ENCODE measurements at places on chromosomes 6 and 20.

DNA sequence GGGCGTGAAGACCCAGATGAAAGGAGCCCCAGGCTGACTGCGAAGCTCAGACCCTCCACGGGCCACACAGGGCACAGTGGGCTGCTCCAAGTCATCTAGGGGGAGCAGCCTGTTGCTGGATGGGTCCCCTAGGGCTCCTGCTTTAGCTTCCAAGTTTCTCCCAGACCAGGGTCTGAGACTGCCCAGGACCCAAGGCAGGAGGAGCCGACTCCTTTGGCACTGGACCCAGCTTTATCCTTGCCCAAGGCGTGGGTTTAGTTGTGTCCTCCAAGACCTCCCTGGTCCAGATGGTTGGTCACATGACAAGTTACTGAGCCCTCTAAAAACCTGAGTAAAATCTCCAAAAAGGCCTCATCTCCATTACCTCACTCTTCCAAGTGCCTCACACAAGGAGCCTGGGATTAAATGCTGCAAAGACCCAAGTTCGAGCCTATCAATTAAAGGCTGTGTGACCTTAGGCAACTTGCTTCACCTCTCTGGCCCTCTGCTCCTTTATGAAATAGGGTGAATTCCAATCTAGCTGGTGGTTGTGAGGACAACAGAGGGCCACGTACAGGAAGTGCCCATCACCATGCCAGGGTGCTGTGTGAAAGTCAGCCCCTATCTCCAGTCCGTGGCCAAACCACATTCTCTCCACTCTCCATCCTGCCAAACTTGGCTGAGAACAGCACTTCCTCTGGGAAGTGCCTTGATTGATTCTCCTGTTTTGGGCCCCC lies 2.5 kb downstream of the NECAB3 start:
- DNase-seq: no peak

DNA sequence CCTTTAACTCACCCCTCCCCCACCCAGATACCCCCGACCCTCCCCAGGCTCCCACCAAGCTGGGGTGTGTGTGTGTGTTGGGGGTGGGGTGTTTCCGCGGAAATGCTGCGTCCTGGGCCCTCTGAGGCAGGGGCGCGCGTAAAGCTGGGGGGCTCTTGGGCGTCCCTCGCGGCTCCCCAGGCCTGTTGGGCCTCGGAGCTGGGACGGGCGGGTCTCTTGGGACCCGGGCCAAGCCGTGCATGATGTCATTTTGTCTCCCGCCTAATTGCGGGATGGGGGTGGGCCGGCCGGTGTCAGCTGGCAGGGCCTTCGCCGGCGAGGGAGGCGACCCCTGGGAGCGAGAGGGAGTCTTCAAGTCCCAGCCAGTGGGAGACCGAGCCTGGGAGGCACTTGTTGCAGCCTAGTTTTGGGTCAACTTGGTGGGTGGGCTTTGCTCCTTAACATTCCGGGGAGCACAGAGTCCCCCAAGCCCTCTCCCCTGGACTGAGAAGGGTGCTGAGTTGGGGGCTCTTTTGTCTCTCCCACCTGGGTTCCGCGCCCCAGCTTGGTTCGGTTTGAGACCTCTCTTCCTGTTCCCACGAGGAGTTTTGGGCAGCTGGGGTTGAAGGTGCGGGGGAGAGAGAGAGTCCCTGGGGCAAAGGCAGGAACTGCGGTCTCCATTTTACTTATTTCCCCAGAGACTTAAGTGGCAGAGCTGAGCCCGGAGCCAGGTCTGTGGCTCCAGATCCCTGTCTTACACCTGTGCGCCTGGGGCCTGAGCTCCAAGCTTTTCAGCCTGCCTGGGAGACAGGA lies 623 bp downstream of the MYBL2 start:
- DNase-seq: peak; percentile 61

DNA sequence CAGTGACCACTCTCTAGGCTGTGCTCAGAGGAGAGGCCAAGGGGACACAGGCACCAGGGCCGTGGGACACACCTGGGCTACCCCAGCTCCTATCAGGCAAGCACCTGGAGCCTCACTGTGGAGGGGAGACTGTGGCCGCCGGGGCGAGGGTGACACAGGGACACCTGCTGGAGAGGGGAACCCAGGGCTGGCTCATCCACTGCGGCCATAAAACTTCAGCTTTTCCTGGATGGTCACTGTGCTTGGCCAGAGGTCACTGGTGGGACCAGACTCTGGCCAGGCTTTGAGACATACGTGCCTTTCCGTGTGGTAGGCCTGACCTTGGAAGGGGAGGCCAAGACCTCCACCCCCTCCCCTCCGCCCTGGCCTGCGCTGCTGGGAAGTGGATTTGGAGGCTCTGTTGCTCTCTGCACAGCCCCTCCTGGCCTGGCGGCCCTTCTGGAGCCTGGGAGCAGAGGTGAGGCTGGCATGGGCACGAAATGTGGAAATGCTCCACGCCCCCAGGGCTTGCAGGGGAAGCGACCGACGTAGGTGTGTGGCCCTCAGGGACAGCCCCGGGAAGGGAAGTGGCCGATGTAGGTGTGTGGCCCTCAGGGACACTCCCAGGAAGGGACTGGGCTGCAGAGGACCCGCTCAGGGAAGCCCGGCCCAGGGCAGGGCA lies 42.9 kb upstream of the BHLHE23 start:
- peak; percentile 21 for DNase-seq

DNA sequence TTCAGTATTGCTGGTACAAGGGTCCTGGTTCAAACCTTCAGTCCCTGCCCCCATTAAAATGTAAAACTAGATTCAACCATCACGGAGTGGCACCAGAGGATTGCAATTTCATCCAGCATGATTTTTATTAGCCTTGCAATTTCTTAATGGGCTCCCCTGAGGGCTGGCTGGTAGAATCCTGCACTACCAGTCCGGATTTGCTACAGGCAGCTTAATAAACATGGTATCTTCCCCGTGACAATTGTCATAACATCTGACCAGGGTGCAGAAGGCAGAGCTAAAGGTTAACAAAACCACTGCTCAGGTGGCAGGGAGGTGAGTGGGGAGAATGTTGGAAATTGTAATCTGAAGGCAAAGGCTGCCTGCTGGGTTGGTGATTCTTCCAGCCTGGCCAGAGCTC lies 94.5 kb downstream of the PKHD1 start:
- no peak for DNase-seq

GRCh38 chr6:56145616-56146015 lies 101.8 kb downstream of the COL21A1 start:
- DNase-seq: no peak

GRCh38 chr6:17589406-17590096 lies 10.6 kb upstream of the FAM8A1 start:
- DNase-seq: peak; percentile 95

GRCh38 chr6:105832313-105832761 lies 253.8 kb upstream of the PRDM1 start:
- no peak for DNase-seq

GRCh38 chr6:12232339-12232738 lies 57.8 kb upstream of the EDN1 start:
- no peak for DNase-seq

DNA sequence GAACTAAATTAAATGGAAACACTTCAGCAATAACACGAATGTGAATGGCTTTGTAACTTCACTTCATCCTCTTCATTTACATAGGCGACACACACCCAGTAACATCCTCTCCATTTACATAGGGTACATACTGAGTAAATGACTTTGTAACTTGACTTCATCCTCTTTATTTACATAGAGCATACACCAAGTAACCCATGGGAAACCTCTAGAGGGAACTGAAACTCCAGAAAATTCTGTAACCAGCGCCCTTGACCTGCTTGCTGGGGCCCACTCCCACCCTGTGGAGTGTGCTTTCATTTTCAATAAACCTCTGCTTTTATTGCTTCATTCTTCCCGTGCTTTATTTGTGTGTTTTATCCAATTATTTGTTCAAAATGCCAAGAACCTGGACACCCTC lies 81.6 kb upstream of the OPRM1 start:
- no peak for DNase-seq

DNA sequence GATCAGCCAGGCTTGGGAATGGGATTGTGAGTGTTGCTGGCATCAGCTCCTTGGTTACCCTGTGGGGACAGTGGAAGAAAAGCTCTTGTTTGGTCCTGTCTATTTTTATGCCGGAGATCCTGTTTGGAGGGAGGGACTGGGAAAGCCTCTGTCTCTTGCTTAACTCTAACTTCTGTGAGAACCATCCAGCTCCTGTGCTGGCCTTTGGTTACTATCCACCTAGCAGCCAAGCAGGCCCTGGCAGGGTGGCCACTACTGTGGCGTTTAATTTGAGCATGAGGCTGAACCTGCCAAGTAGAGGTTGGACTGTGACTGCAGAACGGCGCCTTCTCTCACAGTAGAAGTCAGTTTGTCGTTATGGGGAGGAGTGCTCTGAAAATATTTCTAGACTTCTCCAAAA lies 193.3 kb downstream of the UTRN start:
- DNase-seq: no peak

- DNase-seq: no peak
These were observed at the start of gene NKX2-2 for GRCh38 chr20:21513881-21514540. Gene NKX2-2, minus strand, starts transcription at chr20:21514064. Its CDS starts 395 bp downstream, at chr20:21513669.

- no peak for DNase-seq
These were observed 6.0 kb downstream of the ENPP3 start for GRCh38 chr6:131642987-131643611.

DNA sequence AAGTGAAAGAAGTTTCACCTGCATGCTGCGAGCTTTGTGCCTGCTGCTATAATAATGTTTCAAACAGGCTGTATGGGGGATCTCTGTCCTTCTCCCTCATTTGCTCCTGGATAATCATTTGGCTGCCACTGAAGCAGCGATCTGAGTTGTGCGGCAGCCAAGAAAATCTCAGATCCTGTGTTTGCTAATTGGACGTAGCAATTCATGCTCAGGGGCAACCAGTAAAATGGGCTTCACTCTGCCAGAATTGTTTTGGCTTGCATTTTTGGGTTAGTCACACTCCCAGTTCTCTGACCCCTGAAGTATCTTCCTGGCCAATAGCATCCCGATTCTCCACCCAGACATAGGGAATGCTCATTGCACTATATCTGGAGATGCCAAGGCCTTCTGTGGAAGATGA lies 13.7 kb upstream of the STXBP5 start:
- no peak for DNase-seq

- DNase-seq: no peak
These were observed 8.2 kb upstream of the BAG2 start for GRCh38 chr6:57163956-57164355.

- no peak for DNase-seq
These were observed 33.2 kb downstream of the RANBP9 start for GRCh38 chr6:13678255-13678983.

DNA sequence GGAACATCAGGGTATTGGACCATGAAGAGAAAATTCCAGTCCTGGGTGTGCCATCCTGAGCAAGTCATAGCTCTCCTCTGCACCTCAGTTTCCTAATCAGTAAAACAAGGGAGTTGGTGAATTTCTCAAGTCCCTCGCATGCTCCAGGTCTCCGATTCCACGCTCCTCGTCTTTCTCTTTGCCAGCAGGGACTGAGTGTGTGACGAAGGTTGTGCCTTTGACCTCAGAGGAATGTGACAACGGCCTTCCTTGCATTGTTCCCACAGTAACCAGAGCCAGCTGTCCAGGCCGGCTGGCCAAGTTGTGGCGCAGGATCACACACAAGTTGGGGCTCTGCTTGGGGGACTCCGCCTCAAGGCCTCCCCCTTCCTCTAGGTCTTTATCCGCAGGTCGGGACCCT lies 217.3 kb downstream of the ATXN1 start:
- DNase-seq: no peak

- no peak for DNase-seq
These were observed 15.2 kb downstream of the CTCFL start for GRCh38 chr20:57509665-57510237.

DNA sequence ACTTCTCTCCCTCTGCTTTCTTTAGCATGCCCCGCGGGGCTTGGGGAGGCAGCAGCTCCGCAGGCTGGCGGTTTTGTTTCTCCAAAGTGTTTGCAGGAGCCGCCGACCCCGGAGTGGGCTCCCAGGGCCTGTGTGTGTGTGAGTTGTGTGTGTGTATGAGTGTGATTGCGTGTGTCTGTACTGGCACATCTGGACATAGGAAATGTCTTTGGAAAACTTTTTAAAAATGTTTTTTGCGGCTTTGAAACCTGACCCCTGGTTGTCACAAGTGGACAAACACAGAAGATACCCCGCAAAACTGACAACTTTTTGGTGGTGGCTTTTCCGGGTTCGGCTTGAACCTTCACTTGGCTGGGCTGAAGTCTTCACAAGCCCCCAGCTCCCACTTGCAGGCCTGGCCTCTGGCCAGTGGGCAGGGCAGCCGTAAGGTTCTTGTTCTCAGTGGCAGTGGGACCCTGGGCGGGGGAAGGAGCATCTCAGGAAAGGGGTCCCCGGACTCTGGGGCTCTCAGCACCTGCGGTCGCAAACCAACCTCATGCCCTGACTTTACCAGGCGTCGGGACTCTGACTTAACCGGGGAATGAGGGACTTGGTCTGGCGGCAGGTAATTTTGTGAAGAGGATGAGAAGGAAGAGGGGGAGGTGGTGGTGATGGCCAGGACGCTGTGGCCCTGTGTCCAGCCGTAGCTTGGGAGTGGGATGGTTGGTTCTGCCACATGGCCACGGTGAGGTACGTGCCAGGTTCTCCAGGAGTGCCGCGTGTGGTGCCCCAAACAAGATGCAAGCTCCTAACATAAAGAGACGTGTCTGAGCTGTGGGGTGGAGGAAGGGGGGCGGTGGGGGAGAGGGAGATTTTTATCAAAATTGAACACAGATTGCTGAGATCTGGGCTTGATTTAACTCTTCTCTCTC lies 619 bp downstream of the DAAM2 start:
- DNase-seq: peak; percentile 26

GRCh38 chr6:9515633-9516606 lies 899.0 kb downstream of the TFAP2A start:
- DNase-seq: peak; percentile 5

DNA sequence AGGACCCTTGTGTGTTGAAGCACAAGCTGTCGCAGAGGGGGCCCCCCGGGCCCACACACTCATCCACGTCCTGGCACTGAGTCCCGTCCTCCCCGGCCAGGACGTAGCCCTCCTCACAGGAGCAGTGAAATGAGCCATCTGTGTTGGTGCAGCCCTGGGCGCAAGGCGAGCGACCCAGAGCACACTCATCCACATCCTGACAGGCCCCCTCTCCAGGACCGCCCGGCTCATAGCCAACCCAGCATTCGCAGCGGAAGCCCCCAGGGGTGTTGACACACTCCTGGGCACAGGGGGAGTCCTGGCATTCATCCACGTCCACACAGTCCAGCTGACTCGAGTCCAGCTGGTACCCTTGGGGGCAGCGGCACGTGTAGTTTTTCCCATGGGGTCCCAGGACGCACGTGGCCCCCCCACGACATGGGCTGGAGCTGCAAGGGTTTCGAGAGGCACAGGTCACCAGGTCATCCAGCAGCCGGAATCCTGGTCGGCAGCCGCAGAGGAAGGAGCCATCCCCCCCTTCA lies 1.2 kb downstream of the CD93 start:
- no peak for DNase-seq

GRCh38 chr6:19024737-19025136 lies 637.6 kb downstream of the RNF144B start:
- DNase-seq: peak; percentile 80

GRCh38 chr20:38034108-38034649 lies 633 bp downstream of the RPRD1B start:
- DNase-seq: no peak

GRCh38 chr6:235763-236360 lies 56.4 kb upstream of the DUSP22 start:
- DNase-seq: no peak

All from DMS53 (cell line).